DMS 273 treated with DMSO at 0.1 percent for 48 hours (cell line): ENCODE measurements at places on chromosomes 13 and 19.

GRCh38 chr13:73496711-73497110 lies 437.9 kb downstream of the KLF5 start:
- DNase-seq: no peak

- DNase-seq: no peak
These were observed 187.7 kb downstream of the ABCC4 start for GRCh38 chr13:95113601-95114000.

- no peak for DNase-seq
These were observed 212.5 kb upstream of the SOX1 start for GRCh38 chr13:111854403-111854802.

DNA sequence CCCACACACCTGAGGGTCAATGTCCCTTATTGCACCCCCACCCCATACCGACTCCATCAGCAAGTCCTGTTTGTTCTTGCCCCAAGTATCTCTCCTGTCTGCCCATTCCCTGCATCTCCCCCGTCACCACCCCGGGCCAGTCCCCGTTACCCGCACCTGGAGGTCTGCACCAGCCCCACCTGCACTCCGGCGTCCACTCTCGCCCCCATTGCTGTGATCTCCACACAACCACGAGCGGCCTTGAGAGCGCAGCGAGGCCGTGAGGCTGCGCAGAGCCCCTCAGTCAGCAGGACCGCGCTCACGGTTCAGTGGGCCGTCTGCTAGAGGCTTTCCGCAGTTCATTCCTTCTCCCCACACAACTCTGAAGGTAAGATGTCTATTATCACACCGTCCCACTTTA lies 152.8 kb downstream of the KATNAL1 start:
- DNase-seq: no peak
